Type B pancreatic cell (in vitro differentiated cells): ENCODE measurements at places on chromosomes 13 and 19. TPM values are rescaled to one million over a fixed set of nuclear protein-coding genes. Genes with fewer than 3 reads are reported as not detected.

- peaks cover 15% of the 10 kb centered on the region for H3K4me1 ChIP-seq
- H3K27ac ChIP-seq: peak overlapping the region; percentile 85
- H3K36me3 ChIP-seq: no peaks in the 10 kb centered on the region
- peaks cover 6% of the 10 kb centered on the region for H3K27me3 ChIP-seq
Observed at GRCh38 chr19:33797802-33798671, 1.4 kb downstream of the KCTD15 start.

The SIGLEC5 gene
- not detected in 2 replicates for total RNA-seq

- no peaks in the 10 kb centered on the region for H3K27me3 ChIP-seq
- H3K4me1 ChIP-seq: no peaks in the 10 kb centered on the region
- no peak for DNase-seq
- no peak overlapping the region for H3K27ac ChIP-seq
- H3K36me3 ChIP-seq: no peaks in the 10 kb centered on the region
Observed at GRCh38 chr19:54871696-54872095, 2.3 kb upstream of the FCAR start.

The TPTE2 gene
- not detected in 2 replicates for total RNA-seq

The DCLK1 gene
- total RNA-seq: 11.4 and 47.1 TPM in 2 replicates

- H3K4me3 ChIP-seq: no peak overlapping the region
- no peaks in the 10 kb centered on the region for H3K4me1 ChIP-seq
- H3K27me3 ChIP-seq: no peaks in the 10 kb centered on the region
- no peak overlapping the region for H3K27ac ChIP-seq
- no peak for DNase-seq
Observed at GRCh38 chr13:114200399-114200911, 21.4 kb downstream of the CFAP97D2 start.

- no peak overlapping the region for H3K27ac ChIP-seq
- H3K4me3 ChIP-seq: no peak overlapping the region
- no peaks in the 10 kb centered on the region for H3K27me3 ChIP-seq
- H3K4me1 ChIP-seq: no peaks in the 10 kb centered on the region
- H3K36me3 ChIP-seq: peaks cover 12% of the 10 kb centered on the region
- DNase-seq: no peak
Observed at GRCh38 chr19:57267291-57267690, 13.0 kb upstream of the ZNF460 start.

GRCh38 chr19:50729894-50730293, 6.7 kb downstream of the CLEC11A start:
- H3K4me1 ChIP-seq: peaks cover 7% of the 10 kb centered on the region
- no peaks in the 10 kb centered on the region for H3K36me3 ChIP-seq
- no peak for DNase-seq
- no peak overlapping the region for H3K27ac ChIP-seq

DNA sequence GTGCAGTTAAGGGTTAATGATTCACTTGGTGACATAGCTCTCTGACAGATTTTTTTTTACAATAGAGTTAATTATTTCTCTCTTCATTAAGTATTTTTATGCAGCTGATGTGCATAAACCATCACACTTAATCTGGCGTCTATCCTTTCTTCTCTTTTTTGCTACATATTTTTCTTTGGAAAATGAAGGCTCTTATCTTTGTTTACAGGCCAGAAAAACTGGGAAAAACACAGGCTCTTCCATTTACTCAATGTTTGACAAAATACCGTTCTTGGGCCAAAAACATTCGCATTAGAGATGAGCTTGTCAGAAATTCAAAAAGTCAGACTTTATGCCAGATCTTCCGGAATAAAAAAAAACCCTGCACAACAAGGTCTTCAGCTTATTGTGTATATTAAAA, 12.0 kb downstream of the ZNF253 start:
- no peak overlapping the region for H3K27ac ChIP-seq
- peaks cover 72% of the 10 kb centered on the region for H3K36me3 ChIP-seq
- no peaks in the 10 kb centered on the region for H3K27me3 ChIP-seq

The GPR12 gene
- total RNA-seq: 0.12 and 0.14 TPM in 2 replicates

The IFNL1 gene
- not detected in 2 replicates for total RNA-seq

- peaks cover 17% of the 10 kb centered on the region for H3K4me1 ChIP-seq
- no peak for DNase-seq
- H3K27ac ChIP-seq: peak within 1 kb of the TSS; percentile 74
- peaks cover 55% of the 10 kb centered on the region for H3K27me3 ChIP-seq
- no peaks in the 10 kb centered on the region for H3K36me3 ChIP-seq
Observed at GRCh38 chr19:41192574-41193429, at the start of gene CYP2S1. Gene CYP2S1 (plus strand): TSS chr19:41193219. CDS start chr19:41193265, 46 bp downstream.

- no peak overlapping the region for H3K4me3 ChIP-seq
- DNase-seq: no peak
- no peak overlapping the region for H3K27ac ChIP-seq
- H3K27me3 ChIP-seq: no peaks in the 10 kb centered on the region
- H3K4me1 ChIP-seq: peaks cover 4% of the 10 kb centered on the region
Observed at GRCh38 chr13:109145631-109146030, 516.2 kb downstream of the MYO16 start.

The ZNF530 gene
- 4.8 and 4.9 TPM in 2 replicates for total RNA-seq

DNA sequence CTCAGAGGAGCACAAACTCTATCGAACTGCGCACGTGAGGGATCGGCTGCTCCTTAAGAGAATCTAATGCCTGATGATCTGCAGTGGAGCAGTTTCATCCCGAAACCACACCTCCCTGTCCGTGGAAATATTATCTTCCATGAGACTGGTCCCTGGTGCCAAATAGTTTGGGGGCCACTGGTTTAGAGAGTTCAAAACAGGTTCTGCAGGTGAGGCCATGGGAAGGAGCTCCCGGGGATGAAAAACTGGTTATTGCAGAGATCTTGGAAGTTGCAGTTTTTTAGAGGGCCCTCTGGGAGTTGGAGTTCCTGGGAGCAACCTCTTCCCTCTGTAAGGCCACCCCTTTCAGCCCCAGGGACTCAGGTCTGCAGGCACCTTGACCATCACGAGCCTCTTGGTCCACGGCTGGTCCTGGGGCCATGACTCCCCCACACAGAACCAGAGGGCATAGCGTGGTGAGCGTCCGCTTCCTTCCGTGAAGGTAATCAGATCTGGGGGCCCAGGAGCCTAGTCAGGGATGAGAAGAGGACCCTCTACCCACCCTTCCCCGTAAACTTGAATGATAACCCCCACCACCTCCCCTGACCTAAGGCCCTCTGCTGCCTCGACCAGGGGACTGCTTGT, 5.2 kb downstream of the IRF3 start:
- DNase-seq: no peak
- no peaks in the 10 kb centered on the region for H3K27me3 ChIP-seq
- H3K4me3 ChIP-seq: no peak overlapping the region
- peaks cover 7% of the 10 kb centered on the region for H3K4me1 ChIP-seq

DNA sequence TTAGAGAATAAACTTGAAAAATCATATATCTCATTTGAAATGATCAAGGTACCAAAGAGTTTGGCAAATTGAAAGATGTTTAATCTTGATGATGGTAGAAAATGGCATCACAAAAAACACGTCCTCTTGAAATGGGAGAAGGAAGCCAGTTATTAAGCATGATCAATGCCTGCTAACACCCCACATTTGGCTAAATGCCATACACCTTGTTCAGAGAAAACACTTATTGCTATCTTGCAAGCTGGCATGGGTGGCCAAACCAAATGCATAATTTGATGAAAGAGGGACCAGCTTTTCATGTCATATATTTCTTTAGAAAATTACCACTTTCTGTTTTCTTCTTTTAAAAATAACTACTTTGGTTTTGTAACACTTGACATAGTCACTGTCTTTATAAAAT, 141.3 kb downstream of the ZAR1L start:
- H3K27me3 ChIP-seq: no peaks in the 10 kb centered on the region
- peaks cover 7% of the 10 kb centered on the region for H3K4me1 ChIP-seq
- H3K36me3 ChIP-seq: peaks cover 9% of the 10 kb centered on the region
- DNase-seq: no peak

- DNase-seq: no peak
- peaks cover 5% of the 10 kb centered on the region for H3K4me1 ChIP-seq
- no peak overlapping the region for H3K4me3 ChIP-seq
Observed at GRCh38 chr19:5342573-5343201, 2.1 kb upstream of the PTPRS start.

DNA sequence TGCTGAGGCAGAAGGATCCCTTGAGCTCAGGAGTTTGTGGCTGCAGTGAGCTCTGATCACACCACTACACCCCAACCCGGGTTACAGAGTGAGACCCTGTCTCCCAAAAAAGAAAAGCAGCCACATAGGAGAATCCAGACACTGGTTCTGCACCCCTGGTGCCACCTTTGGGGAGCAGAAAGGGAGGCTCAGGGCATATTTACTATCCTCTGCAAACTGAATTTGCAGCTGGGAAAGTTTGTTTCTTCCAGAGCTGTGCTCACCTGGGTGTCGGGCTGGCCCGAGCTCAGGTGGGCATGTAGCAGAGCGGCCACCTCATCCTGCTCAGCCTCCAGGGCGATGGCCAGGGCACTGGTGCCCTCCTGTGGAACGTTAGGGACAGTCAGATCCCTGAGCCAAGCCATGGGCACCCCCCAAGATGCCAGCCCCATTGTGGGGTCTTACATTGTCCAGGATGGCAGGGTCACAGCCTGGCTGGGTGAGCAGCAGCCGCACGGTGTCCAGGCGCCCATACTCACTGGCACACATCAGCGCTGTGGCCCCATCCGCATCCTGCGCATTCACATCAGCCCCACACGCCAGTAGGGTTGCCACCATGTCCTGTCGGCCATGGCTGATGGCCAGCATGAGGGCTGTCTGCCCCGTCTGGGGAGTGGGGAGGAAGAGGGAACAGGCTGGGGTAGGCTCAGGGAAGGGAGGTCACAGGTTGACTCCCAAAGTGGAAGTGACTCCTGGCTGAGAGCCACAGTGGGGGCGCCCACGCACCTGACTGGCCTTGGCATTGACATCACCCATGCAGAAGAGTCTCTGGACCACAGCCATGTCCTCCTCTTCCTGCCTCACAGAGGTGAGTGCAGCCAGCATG, 3.1 kb downstream of the RPS28 start:
- H3K27ac ChIP-seq: no peak overlapping the region
- no peak for DNase-seq
- peak overlapping the region; percentile 49 for H3K4me3 ChIP-seq
- H3K36me3 ChIP-seq: no peaks in the 10 kb centered on the region
- peaks cover 9% of the 10 kb centered on the region for H3K4me1 ChIP-seq
- H3K27me3 ChIP-seq: peaks cover 21% of the 10 kb centered on the region

- peak within 1 kb of the TSS; percentile 82 for H3K4me3 ChIP-seq
- no peak for DNase-seq
- no peaks in the 10 kb centered on the region for H3K36me3 ChIP-seq
- H3K27me3 ChIP-seq: peaks cover 58% of the 10 kb centered on the region
- peaks cover 39% of the 10 kb centered on the region for H3K4me1 ChIP-seq
Observed at GRCh38 chr19:40601134-40601974, at the start of gene LTBP4. Gene LTBP4 (plus strand): TSS chr19:40601369. CDS start chr19:40601388, 19 bp downstream.

DNA sequence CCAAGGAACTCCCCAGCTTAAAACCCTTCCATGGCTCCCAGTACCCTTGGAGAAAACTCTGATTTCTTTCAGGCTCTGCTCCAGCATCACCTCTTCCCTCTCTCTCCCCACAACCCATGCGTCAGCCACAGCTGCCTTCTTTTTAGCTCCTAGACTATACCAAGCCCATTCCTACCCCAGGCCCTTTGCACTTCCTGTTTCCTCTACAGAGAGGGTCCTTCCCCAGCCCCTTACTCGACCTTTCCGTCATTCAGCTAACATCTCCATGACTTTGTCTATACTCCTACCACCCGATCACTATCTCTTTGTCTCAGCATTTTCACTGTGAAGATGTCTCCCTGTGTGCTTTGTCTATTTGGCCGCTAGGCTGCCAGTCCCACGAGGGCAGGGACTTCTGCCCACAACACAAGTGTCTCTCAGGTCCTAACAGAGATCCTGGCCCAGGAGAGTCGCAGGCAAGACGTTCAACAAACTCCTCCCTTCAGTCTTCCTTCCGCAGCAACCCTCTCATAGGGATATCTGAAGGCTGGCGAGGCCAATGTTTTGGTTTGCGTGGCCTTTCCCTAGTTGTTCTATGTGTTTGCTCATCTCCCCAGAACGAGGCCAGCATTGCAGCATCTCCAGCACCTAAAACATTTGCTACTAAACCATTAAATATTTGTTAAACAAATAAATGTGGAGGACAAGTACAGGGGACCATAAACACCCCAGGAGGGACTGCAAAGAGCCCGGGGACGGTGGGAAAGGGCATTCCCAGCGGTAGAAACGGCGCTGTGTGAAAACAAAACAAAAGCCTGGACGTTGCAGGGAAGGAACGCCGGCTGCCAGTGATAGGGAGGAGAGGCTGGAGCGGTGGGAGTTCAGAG, 816 bp downstream of the CCNP start:
- no peak for DNase-seq
- peak overlapping the region; percentile 23 for H3K4me3 ChIP-seq
- H3K27me3 ChIP-seq: peaks cover 46% of the 10 kb centered on the region
- peak overlapping the region; percentile 47 for H3K27ac ChIP-seq
- H3K36me3 ChIP-seq: peaks cover 10% of the 10 kb centered on the region

DNA sequence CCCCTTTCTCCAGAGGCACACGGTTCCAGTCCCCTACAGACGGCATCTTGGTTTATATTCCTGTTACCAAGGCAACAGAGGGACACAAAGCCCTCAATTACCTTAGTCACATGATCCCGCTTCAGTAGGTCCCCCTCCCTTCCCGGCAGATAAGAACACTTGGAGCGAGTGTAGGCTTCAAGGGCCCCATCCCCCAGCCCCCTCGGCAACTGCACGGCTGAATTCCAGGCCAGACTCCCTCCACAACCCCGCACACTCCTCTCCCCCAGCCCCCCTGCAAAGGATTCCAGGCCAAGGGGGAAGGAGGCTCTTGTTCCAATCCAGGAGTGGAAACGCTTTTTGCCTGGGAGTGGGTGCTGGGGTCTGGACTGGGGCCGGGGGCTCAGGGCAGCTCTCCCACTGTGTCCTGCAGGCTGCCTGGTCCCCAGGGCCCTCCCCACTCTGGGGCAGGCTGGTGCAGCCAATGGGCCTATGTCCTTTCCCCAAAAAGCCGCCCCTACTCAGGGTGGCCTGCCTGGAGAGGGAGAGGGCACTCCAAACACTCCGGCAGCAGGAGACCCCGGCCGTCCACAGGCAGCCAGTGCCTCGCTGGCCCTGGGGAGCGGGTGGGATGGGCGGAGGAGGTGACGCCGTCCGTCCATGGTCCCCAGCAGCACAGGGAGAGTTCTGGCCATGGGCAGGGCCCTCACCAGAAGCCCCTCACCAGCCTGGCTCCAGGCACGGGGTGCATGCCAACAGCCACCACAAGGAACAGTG, 62.6 kb downstream of the MLLT1 start:
- H3K27ac ChIP-seq: peak overlapping the region; percentile 94
- H3K36me3 ChIP-seq: peaks cover 3% of the 10 kb centered on the region
- H3K4me1 ChIP-seq: peaks cover 4% of the 10 kb centered on the region

- no peaks in the 10 kb centered on the region for H3K36me3 ChIP-seq
- H3K27ac ChIP-seq: peak overlapping the region; percentile 54
- H3K27me3 ChIP-seq: no peaks in the 10 kb centered on the region
Observed at GRCh38 chr13:50911937-50912795, 2.6 kb downstream of the RNASEH2B start.
